Karpas-422 (cell line): ENCODE measurements at places on chromosomes 1 and 21. TPM values are rescaled to one million over a fixed set of nuclear protein-coding genes. Genes with fewer than 3 reads are reported as not detected.

The C1orf167 gene
- not detected in 2 replicates for total RNA-seq

The CRB1 gene
- not detected in 2 replicates for total RNA-seq

The MEF2D gene
- 22.3 and 24.7 TPM in 2 replicates for total RNA-seq

The FCRL5 gene
- total RNA-seq, result 0.93 and 0.97 TPM in 2 replicates

The CFAP74 gene
- not detected in 2 replicates for total RNA-seq

The TMEM240 gene
- 2.6 TPM in 1 of 2 replicates, not detected in the other for total RNA-seq

The TCHHL1 gene
- total RNA-seq, result not detected in 2 replicates

The EDARADD gene
- total RNA-seq, result not detected in 2 replicates

The ICOSLG gene
- total RNA-seq, result 0.37 and 0.83 TPM in 2 replicates

The SLC35F3 gene
- total RNA-seq, result not detected in 2 replicates

The LMO4 gene
- total RNA-seq, result 26.4 and 45.8 TPM in 2 replicates

The CGN gene
- total RNA-seq, result 0.22 TPM in 1 of 2 replicates, not detected in the other

The OR14K1 gene
- not detected in 2 replicates for total RNA-seq

The WDTC1 gene
- 37.0 and 44.1 TPM in 2 replicates for total RNA-seq

The CD1E gene
- total RNA-seq, result not detected in 2 replicates

The LHX8 gene
- not detected in 2 replicates for total RNA-seq

The USH2A gene
- not detected in 2 replicates for total RNA-seq

The OR2M3 gene
- total RNA-seq, result not detected in 2 replicates

The LYPD8 gene
- not detected in 2 replicates for total RNA-seq

The URB2 gene
- total RNA-seq, result 14.1 and 15.0 TPM in 2 replicates

The GPR3 gene
- total RNA-seq, result 3.6 and 3.7 TPM in 2 replicates

The GNAT2 gene
- total RNA-seq, result not detected in 2 replicates

The KIFAP3 gene
- total RNA-seq, result 4.4 and 8.1 TPM in 2 replicates

The LCE2A gene
- not detected in 2 replicates for total RNA-seq

The RSPO1 gene
- not detected in 2 replicates for total RNA-seq

The CR1L gene
- total RNA-seq, result not detected in 2 replicates

The OLFML2B gene
- total RNA-seq, result not detected in 2 replicates

The NOTCH2NLA gene
- total RNA-seq, result 1.9 and 8.2 TPM in 2 replicates

The OLIG1 gene
- not detected in 2 replicates for total RNA-seq

The TINAGL1 gene
- total RNA-seq, result not detected in 2 replicates

The SEC16B gene
- 0.11 TPM in 1 of 2 replicates, not detected in the other for total RNA-seq
